T-helper 2 cell (primary cell): ENCODE measurements at places on chromosomes 2 and 18.

GRCh38 chr2:96882230-96882629 is 12.3 kb upstream of the SEMA4C start:
- DNase-seq: no peak

DNA sequence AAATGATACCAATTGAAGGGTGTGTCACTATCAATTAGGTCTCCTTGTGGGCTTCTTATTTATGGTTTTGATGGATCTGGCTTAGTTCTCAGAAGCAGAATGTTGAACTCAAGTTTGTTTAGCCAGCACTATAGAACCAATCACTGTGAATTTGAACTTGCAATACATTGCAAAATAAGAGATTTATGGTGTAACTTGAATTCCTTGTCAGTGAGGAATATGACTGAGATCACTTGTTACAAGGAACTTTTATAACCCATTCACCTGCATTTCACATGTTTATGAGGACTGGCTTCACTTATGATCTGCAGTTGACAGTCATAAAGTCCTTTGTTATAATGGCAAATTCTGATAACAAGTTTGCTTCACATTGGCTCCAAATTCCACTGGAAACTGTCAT is 9.8 kb downstream of the GATA6 start:
- no peak for DNase-seq

- no peak for DNase-seq
Observed at GRCh38 chr2:80748592-80748991, 444.0 kb upstream of the LRRTM1 start.

- DNase-seq: peak; percentile 5
Observed at GRCh38 chr2:240235149-240235803, 94.8 kb upstream of the OTOS start.

DNA sequence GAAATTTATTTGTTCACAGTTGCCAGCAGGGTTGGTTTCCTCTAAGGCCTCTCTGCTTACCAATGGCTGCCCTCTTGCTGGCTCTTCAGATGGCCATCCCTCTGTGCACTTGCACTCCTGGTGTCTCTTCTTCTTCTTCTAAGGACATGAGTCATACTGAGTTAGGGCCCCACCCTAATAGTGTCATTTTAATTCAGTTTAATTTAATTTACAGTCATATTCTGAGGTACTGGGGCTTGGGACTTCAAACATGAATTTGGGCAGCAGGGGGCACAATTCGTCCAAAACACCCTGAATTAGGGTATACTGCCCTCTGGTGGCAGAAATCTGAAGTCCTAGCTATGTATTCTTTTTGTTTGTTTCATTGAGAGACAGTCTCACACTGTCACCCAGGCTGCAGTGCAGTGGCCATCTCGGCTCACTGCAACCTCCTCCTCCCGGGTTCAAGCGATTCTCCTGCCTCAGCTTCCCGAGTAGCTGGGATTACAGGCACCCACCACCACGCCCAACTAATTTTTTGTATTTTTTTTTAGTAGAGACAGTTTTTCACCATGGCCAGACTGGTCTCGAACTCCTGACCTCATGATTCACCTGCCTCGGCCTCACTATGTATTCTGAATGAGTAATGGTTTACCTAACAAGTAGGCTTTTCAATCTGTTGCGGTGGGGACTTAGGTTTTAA is 19.8 kb downstream of the SLC4A1AP start:
- DNase-seq: peak; percentile 71

DNA sequence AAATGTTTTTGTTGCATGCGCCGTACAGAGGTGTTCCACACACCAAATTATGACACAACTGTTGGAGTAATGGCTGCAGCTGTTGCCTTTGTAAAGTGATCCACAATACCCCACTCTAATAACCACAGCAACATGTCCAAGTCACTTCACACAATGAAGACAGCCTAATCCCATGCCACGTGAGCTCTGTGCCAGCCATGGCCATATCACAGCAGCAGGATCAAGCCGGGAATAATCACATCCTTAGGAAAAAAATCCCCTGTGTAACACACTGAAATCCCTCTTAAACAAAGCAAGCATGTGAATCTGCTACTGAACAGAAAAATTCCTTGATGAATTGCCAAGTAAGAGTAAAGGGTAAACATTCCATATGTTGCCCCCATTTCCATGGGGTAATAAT is 179.5 kb upstream of the PARD3B start:
- no peak for DNase-seq

DNA sequence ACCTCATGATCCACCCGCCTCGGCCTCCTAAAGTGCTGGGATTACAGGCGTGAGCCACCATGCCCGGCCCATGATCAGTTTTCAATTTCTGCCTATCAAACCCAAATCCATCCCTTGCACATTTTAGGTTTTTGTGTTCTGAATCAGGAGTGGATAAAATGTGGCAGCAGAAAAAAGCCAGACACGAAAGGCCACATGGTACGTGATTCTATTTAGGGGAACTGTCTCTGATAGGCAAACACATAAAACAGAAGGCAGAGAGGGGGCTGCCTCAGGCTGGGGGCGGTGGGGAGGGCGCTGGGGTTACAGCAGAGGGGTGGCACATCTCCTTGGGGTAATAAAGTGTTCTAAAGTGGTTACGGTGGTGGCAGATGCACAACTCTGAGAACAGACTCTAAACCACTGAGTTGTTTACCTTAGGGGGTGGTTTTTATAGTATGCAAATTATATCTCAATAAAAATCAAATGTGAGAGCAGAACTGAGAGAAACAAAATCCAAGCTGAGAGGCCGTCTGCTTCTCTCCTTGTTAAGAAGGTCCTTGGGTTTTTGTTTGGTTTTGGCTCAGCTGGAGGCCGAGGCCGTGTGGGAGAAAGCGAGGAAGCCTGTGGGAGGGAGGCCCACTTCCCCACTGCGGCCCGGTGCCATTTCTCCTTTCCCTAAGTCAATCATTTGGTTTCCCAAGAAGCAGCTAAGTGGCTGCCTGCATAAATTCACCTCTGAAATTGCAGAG is 78.0 kb downstream of the SOWAHC start:
- no peak for DNase-seq

DNA sequence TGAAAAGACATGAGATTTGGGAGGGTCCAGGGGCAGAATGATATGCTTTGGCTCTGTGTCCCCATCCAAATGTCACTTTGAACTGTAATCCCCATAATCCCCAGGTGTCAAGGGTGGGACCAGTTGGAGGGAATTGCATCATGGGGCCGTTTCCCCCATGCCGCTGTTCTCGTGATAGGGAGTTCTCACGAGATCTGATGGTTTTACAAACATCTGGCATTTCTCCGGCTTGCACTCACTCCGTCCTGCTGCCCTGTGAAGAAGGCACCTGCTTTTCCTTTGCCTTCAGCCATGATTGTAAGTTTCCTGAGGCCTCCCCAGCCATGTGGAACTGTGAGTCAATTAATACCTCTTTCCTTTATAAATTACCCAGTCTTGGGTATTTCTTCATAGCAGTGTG is 51.4 kb downstream of the LPIN1 start:
- no peak for DNase-seq

GRCh38 chr2:127566576-127566975 is 31.1 kb downstream of the MYO7B start:
- DNase-seq: no peak

DNA sequence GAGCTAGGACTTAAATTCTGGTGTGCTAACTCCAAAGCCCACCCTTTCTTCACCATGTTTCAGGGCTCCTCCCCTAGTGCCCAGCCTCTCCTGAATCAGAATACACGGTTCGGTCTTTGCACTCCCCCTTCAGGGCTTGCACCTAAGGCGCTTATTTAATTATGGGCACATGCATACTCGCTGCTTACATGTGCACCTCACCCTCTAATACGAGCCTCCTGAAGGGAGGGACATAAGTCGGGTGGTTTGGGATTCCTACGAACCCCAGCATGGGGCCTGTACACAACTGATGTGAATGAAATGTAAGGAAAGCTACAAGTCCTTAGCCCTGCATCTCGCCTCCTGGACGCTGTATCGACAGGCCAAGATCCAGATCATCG is 435 bp downstream of the IFT172 start:
- DNase-seq: peak; percentile 17
